ENCODE measurements at places on chromosomes 2 and 18.

- no peak for DNase-seq
Observed at GRCh38 chr2:30721241-30721640, 86.0 kb downstream of the CAPN13 start.

DNA sequence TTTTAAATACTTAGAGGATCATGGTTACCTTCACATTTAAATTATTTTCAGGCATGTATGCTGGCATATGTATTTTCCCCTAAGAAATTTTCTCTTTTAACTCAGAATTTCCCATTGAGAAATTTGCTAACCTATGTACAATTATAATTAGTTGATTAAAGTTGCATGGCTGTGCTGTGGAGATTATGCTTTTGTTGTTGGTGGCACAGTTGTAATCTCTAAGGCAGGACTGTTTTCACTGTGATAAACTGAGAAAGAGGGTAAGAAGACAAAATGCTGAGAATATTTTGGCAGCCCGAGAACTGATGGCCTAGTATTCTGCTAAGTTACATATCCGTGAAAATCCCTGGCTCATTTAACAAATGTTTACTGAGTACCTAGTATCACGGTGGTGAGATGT lies 1.4 kb downstream of the VRK2 start:
- no peak for DNase-seq

DNA sequence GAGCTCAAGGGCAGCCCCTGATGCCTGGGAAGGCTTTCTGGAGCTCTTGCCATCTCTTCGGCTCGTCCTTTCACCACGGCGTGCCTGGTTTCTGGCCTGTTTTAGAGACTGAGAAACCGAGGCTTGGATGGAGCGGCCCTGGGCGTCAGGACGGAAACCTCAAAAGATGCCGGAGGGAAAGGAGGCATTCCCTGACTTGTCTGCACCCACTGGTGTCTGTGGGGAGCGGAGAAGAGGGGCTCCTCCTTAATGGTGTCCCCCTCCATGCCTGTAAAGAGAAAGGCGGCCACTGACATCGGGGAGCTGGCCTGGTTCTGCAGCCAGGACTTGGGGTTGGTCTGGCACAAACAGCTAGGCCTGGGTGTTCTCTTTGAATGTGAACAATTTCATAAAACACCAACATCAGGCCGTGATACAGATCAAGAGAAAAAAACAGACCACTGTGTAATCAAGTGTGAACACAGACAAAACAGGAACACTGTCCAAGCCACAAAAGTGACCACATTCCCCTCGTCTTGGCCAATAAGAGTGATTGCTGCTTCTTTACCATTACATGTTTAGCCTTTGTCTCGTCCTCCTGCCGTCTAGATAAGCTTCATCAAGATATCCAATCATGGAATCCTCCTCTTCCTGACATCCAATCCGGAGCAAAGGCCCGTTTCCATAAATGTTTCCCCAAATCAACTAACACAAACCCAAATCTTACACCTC lies 633 bp upstream of the ILKAP start:
- no peak for DNase-seq

- DNase-seq: no peak
Observed at GRCh38 chr2:43360137-43360536, 133.7 kb upstream of the ZFP36L2 start.

DNA sequence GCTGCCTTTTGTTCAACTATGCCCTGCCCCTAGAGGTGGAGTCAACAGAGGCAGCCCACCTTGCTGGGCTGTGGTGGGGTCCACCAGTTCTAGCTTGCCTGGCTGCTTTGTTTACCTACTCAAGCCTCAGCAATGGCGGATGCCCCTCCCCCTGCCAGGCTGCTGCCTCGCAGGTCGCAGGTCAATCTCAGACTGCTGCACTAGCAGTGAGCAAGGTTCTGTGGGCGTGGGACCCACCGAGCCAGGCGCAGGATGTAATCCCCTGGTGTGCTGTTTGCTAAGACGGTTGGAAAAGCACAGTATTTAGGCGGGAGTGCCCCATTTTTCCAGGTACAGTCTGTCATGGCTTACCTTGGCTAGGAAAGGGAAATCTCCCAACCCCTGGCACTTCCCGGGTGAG lies 133.0 kb upstream of the VWC2L start:
- DNase-seq: no peak

DNA sequence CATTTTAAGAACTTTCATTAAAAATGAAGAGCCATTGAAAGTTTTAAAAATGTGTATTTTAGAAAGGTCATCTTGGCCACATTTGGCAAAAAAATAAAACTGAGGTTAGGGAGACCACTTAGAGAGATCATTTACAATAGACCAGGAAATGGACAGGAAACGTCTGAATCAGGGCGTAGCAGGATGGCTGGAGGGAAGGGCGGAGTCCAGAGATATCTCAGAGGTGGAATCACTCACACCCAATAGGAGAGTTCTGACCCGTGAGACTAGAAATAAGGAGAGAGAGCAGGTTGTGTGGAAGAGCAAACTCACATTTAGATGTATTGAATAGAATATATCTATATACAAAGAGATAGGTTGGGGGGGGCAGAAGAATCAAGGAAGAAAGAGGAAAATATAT lies 373.4 kb downstream of the METTL4 start:
- no peak for DNase-seq

All from AG20443 (cell line).